AG04450 (cell line): ENCODE measurements at places on chromosomes 5 and 9. TPM values are rescaled to one million over a fixed set of nuclear protein-coding genes. Genes with fewer than 3 reads are reported as not detected.

DNA sequence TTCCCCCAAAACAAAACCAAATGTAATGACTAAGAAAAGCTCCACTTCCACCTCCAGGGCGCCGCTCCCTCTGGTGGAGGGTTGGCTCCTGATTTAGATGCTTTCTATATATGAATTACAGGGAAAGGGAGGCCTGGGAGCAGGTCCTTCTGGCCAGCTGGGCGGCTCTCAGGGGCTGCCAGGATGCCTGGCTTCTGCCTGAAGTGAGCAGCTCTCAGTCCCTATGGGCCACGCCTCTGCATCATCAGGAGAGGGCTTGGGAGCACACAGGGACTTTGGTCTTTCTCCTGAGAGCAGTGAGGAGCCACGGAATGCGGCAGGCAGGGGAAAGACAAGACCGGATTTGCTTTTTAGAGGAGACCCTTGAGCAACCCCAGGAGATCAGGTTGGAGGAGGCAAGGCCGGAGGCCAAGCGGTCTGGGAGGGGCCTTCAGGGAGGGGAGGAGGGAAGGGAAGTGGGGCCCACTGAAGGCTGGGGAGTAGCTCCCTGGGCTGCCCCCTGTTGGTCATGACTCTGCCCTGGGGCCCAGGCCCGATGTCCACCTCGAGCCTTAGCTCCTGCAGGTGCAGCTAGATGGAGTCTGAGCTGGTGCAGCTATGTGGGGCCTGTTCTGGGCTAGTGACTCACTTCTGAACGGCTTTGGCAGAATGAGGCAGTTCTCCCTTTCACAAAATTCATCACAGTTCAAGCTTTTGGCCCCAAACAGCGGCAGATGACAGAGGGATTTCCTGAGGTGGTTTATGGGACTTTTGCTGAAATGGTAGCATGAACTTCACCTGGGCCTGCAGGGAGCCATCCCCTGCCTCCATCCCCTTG lies 11.3 kb upstream of the GRHPR start:
- no peak for DNase-seq

GRCh38 chr9:89686126-89686525 lies 81.3 kb downstream of the GADD45G start:
- no peak for DNase-seq

DNA sequence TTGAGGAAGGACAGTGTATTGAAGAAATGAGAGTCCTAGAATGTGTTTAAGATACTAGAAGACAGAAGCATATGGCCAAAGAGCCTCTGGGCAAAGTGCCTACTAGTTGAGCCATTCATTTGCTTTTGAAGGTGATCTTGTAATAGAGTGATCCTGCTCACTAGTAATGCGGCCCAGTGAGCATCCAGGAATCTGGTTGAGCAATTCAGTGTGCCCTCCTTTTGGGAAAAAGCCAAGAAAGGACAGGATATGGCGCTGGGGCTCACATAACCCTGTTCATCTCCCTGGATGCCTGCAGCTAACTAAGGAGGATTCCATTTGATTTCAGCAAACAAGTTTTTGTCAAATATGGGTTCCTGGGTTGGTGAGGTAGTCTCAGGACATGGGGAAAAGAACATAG lies 16.3 kb downstream of the ADAM19 start:
- DNase-seq, result no peak

- no peak for DNase-seq
Observed at GRCh38 chr5:26955161-26955560, 83.2 kb downstream of the CDH9 start.

- DNase-seq, result no peak
Observed at GRCh38 chr5:137646761-137647160, 89.1 kb downstream of the KLHL3 start.

DNA sequence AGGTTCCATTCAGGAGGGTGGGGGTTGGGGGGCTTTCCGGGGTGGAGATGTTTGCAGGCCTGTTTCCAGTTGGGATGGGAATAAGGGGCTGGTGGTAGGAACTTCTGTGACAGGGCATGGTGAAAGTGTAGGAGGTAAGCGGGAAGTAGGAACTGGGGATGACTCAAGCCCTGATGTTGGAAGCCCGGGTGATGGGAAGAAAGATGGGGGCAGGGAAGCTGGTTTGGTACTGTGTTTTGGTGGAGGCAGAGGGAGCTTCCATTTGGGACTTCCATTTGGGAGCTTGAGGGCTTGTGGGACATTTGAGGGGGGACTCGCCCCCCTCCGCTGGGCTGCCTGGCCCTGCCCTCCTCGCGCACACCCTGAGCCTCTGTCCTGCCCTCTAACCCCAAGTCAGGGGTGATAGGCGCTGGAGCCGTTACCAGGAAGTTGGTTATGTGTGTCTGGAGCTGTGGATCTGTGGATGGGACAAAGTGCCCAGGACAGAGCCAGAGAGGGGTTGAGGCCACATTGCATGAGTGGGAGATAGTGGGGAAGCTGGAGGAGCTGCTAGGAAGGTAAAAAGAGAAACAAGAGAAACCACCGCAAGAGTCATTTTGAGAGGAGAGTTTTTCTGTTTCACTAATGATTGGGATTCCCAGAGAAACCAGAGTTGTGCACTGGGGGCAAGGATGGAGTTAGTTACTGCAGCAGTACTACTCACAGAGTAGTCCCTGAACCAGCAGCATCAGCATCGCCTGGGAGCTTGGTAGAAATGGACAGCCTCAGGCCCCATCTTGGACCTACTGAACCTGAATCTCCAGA lies 6.6 kb downstream of the RGS14 start:
- no peak for DNase-seq

DNA sequence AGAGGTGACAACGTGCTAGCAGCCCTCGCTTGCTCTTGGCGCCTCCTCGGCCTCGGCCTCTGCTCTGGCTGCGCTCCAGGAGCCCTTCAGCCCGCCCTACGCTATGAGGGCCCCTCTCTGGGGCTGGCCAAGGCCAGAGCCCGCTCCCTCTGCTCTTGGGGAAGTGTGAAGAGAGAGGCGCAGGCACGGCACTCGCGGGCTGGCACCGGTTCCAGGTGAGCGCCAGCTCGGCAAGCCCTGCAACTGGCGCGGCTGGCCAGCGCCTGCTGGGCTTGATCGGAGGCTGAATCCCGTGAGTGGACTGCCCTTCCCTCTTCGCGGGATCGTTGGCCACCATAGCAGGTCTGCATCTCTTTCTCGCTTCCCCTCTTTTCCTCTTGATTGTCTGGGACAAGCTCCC lies 298.0 kb upstream of the PTPRD start:
- no peak for DNase-seq

DNA sequence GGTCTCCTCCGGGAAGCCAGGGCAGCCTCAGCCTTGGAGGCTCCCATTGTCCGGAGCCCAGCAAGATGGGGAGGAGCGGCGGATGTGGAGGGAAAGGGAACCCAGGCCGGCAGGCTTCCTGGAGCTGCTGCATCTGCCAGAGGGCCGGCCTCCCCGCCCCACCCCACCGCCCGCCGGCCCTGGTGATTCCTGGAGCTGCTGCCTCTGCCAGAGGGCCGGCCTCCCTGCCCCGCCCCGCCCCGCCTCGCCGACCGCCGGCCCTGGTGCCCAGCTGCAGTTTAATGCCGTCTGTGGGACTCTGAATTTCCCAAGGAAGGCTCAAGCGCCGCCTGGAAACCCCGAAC lies 31.6 kb downstream of the EXD3 start:
- DNase-seq, result no peak

GRCh38 chr5:72126796-72127195 lies 19.5 kb downstream of the MAP1B start:
- no peak for DNase-seq

- peak; percentile 84 for DNase-seq
Observed at GRCh38 chr5:57442080-57442839, 40.4 kb downstream of the ACTBL2 start.

GRCh38 chr5:132883261-132883834 lies 9.9 kb downstream of the LEAP2 start:
- peak; percentile 33 for DNase-seq

GRCh38 chr5:80206282-80206681 lies 49.6 kb downstream of the SERINC5 start:
- peak; percentile 10 for DNase-seq

DNA sequence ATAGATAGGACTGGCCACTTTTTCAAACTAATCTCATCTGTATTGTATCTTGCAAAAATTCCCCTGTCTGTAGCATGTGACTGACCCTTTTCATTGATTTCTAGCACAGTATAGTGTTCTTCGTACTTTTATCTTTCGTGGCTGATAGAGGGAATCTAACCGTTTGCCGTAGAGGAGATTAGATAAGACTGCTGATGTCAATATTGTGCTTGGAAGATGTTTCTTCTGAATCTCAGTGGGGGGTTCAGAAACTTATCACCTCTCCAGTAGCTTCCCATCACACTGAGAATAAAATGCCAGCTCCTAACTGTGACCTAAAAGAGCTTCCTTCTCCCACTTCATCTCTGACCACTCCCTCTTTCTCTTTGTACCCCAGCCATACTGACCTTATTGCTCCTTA lies 25.4 kb upstream of the ALDOB start:
- DNase-seq, result no peak

DNA sequence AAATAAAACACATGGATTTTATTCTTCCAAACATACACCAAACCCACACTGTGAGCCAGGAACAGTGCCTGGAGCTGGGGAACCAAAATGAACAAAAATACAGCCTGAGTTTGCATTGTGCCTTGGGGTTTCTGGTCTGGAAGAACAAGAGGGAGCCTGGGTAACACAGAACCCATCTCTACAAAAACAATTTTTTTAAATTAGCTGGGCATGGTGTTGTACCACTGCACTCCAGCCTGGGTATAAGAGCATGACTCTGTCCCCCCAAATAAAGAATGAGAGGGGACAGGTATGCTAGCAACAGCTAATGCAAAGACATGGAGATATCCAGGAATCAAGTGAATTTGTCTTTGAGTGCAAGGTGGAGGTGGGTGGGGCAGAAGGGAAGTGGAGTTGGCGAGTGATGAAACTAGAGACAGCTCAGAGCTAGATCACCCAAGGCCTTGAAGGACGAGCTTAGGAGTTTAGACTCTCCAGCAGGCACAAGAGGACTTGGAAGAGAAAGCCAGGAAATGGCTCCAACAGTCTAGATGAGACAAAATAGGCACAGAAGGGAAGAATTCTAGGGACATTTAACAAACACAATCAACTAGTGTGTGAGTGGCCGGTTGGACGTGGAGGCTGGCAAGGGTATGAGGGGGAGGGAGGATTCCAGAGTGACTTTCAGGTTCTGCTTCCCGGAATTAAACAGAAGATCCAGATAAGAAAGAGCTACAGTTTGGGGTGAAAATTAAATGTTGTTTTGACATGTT lies 47.4 kb downstream of the FNBP1 start:
- no peak for DNase-seq

DNA sequence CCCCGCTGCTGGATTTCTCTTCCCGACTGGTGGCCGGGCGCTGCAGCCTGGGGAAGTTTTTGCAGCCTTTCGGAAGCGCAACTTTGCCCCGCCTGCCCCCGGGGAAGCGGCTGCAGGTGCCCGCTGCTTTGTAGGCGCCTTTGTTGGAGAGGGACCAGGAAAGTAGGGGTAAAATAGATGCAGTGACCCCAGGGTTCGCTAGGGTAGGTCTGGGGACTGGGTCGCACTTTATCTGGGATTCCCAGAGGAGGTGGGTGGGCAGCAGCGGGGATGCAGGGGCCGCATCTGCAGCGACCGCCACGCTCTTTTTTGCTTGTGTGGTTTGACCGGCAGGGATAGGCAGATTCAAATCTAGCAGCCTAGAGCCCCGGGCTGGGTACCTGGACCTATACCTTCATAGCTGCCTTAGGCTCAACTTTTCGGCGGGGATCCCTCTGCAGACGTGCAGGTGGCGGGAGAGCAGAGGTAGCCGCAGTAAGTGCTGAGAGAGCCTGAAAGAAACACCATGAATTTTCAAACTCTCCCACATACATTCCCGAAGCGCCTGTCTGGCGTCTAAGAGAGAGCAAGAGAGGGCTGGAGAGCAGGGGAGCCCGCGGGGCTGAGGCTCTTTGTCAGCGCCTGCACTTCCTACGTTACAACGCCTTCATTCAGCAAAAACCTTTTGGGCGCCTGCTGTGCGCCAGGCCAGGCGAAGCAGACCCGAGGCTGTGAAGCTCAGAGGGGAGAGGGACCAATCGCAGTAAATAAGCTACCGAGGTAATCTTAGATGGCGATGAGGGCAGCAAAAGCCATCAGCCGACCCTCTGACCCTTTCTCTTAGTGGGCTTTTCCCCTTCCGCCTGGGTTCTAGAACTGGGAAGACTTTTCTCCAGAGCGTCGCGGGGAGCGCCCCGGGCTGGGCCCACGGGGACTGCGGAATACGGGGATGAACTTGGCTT lies 642 bp downstream of the SV2C start:
- DNase-seq, result no peak

DNA sequence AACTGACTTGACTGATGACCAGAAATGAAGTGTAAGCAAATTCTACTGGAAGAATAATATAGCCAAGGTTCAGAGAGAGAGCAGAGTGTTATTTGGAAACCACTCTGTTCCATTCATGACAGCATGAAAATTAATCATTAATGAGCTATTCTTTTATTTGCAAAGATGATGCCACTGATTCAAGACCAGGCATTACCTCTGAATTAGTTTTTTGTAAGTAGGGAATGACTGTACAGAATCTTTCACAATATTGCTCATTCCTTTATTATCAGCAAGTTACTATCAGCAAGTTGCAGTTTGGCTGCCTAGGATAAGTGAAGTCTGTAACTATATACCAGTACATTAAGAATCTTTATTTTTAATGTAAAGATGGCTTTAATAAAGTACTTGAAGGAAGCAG lies 75.1 kb upstream of the RGMB start:
- DNase-seq, result no peak

DNA sequence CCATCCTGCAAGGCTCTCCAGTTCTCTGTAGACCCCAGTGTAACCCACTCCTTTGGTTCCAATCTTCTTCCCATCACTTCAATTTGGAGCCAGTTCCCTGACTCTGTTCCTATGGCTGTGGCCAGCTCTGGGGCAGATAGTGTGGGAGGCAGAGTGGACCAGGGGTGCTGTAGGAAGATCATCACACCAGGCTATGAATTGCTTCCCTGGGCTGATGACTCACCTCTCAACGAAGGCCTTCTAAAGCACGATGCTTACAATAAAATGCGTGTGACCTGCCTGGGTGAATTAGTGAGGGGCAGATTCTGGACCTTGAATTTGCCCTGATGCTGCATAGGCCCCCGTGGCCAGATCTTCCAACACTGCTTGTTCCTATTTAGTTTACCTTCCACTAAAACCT lies 289.7 kb downstream of the FBXL7 start:
- no peak for DNase-seq

Gene PKD2L2
- polyA plus RNA-seq, result 0.09 TPM in 1 of 2 replicates, not detected in the other

Gene NHP2
- polyA plus RNA-seq, result 93.1 and 108 TPM in 2 replicates

Gene PTPN3
- 1.4 and 1.7 TPM in 2 replicates for polyA plus RNA-seq

Gene STPG3
- polyA plus RNA-seq, result not detected in 2 replicates

Gene KCNT1
- not detected in 2 replicates for polyA plus RNA-seq

Gene IFNK
- not detected in 2 replicates for polyA plus RNA-seq

Gene HTR4
- polyA plus RNA-seq, result not detected in 2 replicates

Gene ZFP37
- 1.7 and 2.0 TPM in 2 replicates for polyA plus RNA-seq
